Activated T-cell treated with anti-CD3 and anti-CD28 coated beads, Interleukin-2, amount 50 U/mL, for 4 hours (primary cell): ENCODE measurements at places on chromosomes 5 and 9. TPM values are rescaled to one million over a fixed set of nuclear protein-coding genes. Genes with fewer than 3 reads are reported as not detected.
A peak's percentile ranks its signal among the peaks of the same experiment; 100 is the strongest.

The TAS2R1 gene
- not detected for total RNA-seq

GRCh38 chr9:127035423-127035822 lies 87.0 kb downstream of the ANGPTL2 start:
- DNase-seq = no peak

- DNase-seq = no peak
These were observed 42.3 kb upstream of the MOCS2 start for GRCh38 chr5:53151713-53152458.

The ALDH1A1 gene
- total RNA-seq = 0.16 TPM

- no peak for DNase-seq
These were observed 5.4 kb upstream of the NRARP start for GRCh38 chr9:137307255-137308056.

- no peak for DNase-seq
These were observed 391.3 kb downstream of the NR2F1-AS1 start for GRCh38 chr5:93189707-93190120.

The C9 gene
- 0.53 TPM for total RNA-seq

GRCh38 chr5:151966046-151966445 lies 41.4 kb upstream of the GLRA1 start:
- no peak for DNase-seq

GRCh38 chr5:37757980-37758582 lies 81.8 kb downstream of the GDNF start:
- no peak for DNase-seq

DNA sequence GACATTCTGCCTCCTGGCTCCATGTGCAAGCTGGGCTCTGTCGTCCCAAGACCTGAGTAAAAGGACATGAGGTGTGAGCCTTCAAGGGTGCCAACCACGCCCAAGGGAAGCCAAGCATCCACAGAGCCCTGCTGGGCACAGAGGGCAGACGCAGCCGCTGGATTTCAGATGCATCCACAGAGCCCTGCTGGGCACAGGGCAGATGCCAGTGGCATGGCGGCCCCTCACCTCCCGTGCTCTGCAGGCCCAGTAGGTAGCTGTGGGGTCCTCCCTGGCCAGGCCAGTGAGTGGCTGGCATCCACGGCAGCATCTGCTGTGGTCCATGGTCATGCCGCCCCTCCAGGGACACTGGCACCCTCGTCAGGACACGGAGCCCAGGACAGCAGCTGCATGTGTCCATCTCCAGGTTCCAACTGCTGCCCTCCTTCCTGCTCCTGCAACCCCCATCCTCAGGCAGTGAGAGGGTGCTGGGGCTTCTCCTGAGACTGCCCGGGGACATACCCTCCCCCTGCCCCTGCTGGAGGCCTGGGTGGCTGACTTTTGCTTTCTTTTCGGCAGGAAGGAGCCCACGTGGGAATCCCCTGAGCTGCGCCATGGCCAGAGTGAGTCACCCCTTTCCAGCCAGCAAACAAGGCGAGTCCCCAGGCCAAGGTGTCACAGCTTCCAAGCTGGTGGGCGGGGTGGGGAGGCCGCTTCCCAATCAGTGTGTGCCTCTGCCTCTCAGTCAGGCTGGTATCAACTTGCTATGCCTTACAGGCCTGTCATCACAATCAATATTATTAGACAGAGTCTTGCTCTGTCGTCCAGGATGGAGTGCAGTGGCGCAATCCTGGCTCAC lies 4.0 kb upstream of the TRAF2 start:
- DNase-seq = peak; percentile 93

DNA sequence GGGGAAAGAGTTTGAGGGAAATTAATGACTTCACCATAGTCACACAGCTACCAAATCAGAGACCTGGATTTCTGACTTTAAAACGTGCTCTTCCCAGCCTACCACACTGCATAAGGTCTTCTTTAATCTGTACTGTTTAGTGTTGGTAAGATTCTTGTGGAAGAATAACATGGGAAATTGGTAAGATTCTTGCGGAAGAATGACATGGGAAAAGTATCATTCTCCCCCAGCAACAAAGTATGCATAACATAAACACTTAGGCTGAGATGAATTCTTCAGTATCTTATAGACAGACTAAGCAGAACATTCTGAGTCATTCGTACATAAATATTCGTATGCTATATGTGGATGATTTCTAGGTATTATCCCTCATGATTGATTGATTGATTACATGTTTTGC lies 170.4 kb downstream of the FOCAD start:
- DNase-seq = no peak

DNA sequence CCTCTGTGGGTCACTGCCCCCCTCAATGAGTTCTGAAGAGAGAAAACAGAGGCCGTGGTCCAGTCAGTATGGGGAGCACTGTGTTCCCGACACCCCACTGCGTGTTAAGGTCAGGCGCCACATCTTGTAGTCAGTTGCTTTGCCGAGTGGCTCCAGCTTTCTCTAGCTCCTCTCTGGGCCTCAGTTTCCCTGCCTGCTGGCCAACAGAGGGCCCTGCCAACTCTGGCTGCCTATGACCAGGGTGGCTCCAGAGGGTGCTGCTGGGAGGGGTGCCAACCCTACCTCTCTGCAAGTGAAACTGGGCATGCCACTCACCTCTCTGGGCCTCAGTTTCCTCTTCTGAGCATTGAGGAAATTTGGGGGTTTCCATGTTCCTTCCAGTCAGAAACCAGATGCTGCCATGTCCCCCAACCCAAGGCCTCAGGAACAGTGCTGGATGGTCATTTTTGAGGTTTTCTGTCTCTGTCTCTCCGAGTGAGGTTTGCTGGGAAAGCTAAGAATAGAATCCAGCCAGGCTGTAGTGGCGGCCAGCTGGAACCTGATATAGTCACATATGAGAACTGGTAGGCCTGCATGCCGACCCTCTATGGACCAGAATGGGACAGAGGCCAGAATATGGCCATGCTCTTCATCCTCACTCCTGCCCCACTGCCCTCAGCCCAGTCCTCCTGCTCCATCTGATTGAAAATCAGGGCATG lies 132.1 kb downstream of the PHF2 start:
- DNase-seq = no peak

DNA sequence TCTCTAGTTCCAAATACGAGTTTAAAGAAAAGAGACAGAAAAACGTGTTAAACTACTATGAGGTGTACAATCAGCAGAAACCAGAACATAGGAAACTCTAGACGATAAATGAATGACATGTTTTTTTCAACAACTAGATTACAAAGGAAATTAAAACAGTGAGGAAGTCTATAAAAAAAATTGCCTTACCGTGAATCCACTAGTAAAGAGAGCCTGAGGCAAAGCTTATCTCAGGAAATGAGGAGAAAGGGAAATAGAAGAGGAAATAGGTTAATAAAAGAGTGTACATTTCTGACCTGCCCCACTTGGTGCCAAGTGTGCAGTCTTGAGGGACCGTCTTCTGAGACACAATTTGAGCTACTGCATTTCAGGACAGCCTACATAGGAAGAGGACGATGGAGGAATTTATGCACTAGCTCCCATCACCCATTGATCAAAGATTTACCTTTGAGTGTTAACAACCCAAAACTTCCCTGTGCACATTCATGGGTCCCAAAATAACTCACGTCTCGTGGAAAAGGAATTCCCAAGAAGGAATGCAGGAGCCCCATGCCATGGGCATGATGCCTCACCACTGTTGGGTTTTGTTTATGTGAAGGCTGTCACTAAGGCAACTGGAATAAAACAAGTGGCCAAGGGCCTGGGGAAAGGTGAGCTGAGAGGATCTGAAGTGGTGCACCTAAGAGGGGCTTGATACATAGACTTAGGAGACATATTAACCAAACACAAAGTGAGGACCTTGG lies 53.6 kb upstream of the SLC1A3 start:
- no peak for DNase-seq

The CDH10 gene
- total RNA-seq = not detected

GRCh38 chr5:130520211-130520610 lies 615.9 kb downstream of the CHSY3 start:
- no peak for DNase-seq

DNA sequence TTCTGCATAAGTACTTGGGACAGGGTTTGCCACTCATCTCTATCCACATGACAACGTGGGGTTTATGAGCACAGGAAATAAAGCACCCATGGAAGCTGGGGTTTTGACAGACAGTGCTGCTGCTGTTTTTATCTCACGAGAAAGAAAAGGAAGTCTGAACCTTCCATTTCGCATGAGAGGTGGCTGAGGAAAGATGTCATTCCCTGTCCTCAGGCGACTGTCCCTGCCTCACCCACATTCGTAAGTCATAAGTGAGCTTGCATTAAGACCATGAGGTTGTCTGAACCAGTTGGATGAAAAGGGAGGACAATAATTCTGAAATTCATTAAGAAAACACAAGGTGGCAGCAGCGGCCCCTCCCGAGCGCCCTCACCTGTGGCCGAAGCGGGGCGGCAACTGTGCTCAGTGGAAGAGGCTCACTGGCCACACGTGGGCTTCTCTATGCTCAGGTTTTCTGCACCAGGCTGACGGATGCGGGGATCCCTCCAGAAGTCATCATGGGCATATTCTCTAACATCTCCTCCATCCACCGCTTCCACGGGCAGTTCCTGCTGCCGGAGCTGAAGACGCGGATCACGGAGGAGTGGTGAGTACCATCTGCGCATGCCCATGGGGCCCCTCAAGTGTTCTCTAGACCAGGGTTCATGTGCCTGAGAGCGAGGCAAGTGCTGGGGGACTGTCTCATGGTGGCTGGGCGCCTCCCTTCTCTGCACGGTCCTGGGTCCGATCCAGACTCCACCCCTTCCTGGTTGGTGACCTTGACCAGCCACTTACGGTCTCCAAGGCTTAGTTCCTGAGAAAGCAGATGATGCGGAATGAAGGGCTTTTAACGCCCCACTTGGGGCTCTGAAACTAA lies 54.7 kb upstream of the SUSD3 start:
- DNase-seq = peak; percentile 63

The PCDHGA12 gene
- total RNA-seq = 0.11 TPM

GRCh38 chr5:135850231-135850630 lies 15.8 kb downstream of the SLC25A48 start:
- no peak for DNase-seq

DNA sequence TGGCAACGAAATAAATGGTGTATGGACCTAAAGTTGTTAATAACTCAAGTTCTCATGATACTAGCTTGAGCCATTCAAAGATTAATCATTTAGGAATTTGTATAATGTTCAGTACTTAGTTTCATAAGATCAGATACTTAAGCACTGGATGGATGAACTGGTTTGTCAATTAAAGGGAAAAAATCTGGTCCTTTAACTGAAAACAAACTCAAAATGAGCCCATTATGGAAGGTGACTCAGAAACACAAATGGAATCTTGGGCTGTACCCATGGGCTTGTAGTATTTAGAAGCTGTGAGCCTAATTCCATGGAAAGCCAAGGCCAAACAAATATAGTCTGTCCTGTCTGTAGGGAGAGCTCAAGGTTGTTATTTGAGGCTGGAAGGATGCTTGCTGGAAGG lies 27.6 kb upstream of the ADRB2 start:
- DNase-seq = no peak

- no peak for DNase-seq
These were observed 413.6 kb upstream of the GRAMD2B start for GRCh38 chr5:126009566-126009965.

The PCDHA7 gene
- not detected for total RNA-seq

DNA sequence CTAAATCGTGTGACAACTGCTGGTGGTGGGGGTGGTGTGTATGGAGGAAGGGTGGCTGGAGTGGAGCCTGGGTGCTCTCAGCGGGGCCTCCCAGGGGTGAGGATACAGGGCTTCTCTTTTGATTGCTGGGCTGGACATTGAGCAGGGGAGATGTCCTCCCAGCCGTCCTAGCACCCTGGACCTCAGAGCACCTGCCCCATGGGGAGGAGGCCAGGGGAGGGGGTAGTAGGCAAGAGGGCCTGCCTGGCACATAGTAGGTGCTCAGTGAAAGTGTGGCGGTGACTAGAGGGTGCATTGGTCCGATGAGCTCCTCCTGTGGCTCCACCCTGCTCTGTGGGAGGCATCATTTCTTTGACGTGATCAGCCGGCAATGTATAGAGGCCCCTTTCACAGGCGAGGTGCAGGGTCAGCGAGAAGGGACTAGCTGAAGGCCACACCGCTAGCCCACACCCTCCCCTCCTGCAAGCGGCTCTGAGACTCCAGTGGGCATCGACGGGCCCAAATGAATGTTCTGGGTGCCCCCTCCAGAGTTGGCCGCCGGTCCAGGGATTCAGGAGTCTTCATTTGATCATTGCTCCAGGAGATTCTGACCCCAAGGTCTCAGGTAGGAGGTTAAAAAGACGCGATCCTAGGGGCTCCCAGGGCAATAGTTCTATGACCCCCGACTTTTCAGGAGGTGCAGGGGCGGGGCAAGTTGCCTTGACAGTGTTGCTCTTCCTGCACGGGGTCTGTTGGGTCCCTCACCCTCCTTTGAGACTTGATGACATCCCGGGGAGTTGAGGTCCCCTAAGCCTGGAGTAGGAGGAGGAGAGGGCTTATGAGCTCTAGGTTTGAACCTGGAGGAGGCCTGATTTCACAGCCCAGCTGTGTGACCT lies 255.5 kb downstream of the PBX3 start:
- no peak for DNase-seq

- no peak for DNase-seq
These were observed 76.7 kb downstream of the FGF1 start for GRCh38 chr5:142609142-142609541.

- DNase-seq = no peak
These were observed 96.5 kb upstream of the ERCC6L2 start for GRCh38 chr9:95778957-95779356.

GRCh38 chr5:60066502-60066901 lies 173.0 kb upstream of the PDE4D start:
- no peak for DNase-seq

GRCh38 chr5:72177538-72177937 lies 70.3 kb downstream of the MAP1B start:
- DNase-seq = no peak

The PCDHGB3 gene
- total RNA-seq = 0.19 TPM

DNA sequence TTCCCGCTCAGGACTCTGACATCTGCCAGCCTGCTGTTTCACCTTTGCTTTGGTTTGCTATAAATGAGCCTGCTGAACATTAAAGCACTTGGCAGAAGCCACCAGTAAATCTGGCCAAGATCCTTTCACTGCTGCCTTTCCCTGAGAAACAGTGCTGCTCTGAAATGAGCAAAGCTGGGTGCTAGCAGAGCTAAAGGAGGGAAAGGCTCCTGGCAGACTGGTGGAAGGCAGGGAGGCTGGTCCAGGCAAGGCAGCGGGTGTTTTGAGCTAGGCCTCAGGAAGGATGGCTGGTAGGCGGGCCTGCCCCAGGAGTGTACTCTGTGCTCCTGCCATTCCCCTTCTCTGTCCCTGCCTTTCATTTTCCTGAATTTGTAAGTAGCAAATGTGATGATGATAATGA lies 52.5 kb upstream of the PTGS1 start:
- no peak for DNase-seq

GRCh38 chr9:99720455-99721050 lies 101.1 kb upstream of the NR4A3 start:
- no peak for DNase-seq

- DNase-seq = no peak
These were observed 204.7 kb downstream of the ARRDC3 start for GRCh38 chr5:91178461-91178860.

- DNase-seq = no peak
These were observed 15.6 kb downstream of the RABL6 start for GRCh38 chr9:136823136-136824046.

The SLC9A3 gene
- 3.4 TPM for total RNA-seq

The ALDH1B1 gene
- total RNA-seq = 26.9 TPM
